ENCODE measurements at places on chromosomes 2 and 18. TPM values are rescaled to one million over a fixed set of nuclear protein-coding genes. Genes with fewer than 3 reads are reported as not detected.

The TCF23 gene
- not detected for total RNA-seq

The SLC30A3 gene
- total RNA-seq: 2.1 TPM

The CCT4 gene
- 307 TPM for total RNA-seq

The MYCN gene
- not detected for total RNA-seq

The AGXT gene
- not detected for total RNA-seq

The ADAM23 gene
- total RNA-seq: 8.4 TPM

The ALLC gene
- total RNA-seq: not detected

The CHRNA1 gene
- total RNA-seq: not detected

The COLEC12 gene
- total RNA-seq: 0.03 TPM

The RMC1 gene
- total RNA-seq: 13.8 TPM

The ETAA1 gene
- 7.7 TPM for total RNA-seq

The LGALSL gene
- 8.7 TPM for total RNA-seq

The FEV gene
- not detected for total RNA-seq

The ZNF521 gene
- total RNA-seq: not detected

The KLHL41 gene
- total RNA-seq: 0.50 TPM

The RTP5 gene
- total RNA-seq: not detected

The FABP1 gene
- not detected for total RNA-seq

The KANSL1L gene
- total RNA-seq: 0.62 TPM

The IL1RL1 gene
- total RNA-seq: 1.1 TPM

The STARD6 gene
- not detected for total RNA-seq

The NAT8 gene
- total RNA-seq: not detected

The CD207 gene
- not detected for total RNA-seq

The SLC66A3 gene
- total RNA-seq: 32.9 TPM

The SLC19A3 gene
- 2.9 TPM for total RNA-seq

The EMILIN1 gene
- 0.47 TPM for total RNA-seq

The RAD51AP2 gene
- not detected for total RNA-seq

The SCN3A gene
- not detected for total RNA-seq

The CCDC148 gene
- 0.42 TPM for total RNA-seq

The HRH4 gene
- not detected for total RNA-seq

The CCT7 gene
- 543 TPM for total RNA-seq

The APCDD1 gene
- not detected for total RNA-seq

The LINC00305 gene
- total RNA-seq: not detected

The REL gene
- 1.4 TPM for total RNA-seq

The TDRD15 gene
- not detected for total RNA-seq

The RNF25 gene
- total RNA-seq: 51.5 TPM

The TFCP2L1 gene
- 14.7 TPM for total RNA-seq

The NCKAP5 gene
- 0.90 TPM for total RNA-seq

The AQP12A gene
- not detected for total RNA-seq

The FZD7 gene
- 6.4 TPM for total RNA-seq

The CAPN14 gene
- 0.03 TPM for total RNA-seq

The COL3A1 gene
- 0.09 TPM for total RNA-seq

The ARHGAP15 gene
- not detected for total RNA-seq
